CD4-positive, alpha-beta T cell treated with Interleukin-21 for 1 hour (primary cell): ENCODE measurements at places on chromosomes 2 and 18.

GRCh38 chr18:55461848-55462247 lies 126.1 kb downstream of the TCF4 start:
- DNase-seq: no peak

- DNase-seq: peak; percentile 45
Measured at GRCh38 chr2:169828141-169828811, 1.0 kb downstream of the UBR3 start.

DNA sequence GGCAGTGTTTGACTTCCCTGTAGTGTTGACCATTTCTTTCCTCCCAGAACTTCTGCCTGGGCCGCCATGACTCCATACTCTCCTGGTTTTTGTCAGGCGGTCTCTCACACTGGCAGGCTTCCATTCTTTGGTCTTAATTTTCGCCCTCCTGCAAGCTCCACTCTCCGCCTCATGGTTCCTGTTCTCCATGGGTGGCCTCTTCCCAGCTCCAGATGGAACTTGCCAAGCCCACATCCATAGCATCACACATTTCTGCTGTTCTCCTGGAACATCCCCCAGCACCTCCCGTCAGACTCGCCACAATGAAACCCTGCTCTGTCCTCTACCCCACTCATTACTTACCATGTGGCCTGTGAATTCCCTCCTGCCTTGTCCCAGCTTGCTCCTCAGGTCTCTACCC lies 896 bp upstream of the AFF3 start:
- DNase-seq: no peak

DNA sequence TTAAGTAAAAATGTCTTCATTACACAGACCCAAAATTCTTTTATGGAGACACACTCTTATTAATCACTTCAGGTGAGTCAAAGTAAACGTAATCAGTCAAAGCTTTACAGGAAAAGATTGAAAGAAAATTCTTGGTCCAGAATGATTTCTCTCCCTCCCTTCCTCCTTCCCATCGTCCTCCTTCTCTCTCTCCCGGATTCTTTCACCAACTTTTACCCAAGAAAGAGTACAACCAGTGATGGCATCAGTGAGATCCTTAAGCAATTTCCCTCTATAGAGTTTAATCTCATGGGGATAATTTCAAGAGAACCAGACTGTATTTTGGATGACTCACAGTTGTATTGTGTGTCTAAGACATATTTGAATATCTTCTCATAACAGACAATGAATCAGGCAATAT lies 258.1 kb downstream of the ALK start:
- DNase-seq: no peak

DNA sequence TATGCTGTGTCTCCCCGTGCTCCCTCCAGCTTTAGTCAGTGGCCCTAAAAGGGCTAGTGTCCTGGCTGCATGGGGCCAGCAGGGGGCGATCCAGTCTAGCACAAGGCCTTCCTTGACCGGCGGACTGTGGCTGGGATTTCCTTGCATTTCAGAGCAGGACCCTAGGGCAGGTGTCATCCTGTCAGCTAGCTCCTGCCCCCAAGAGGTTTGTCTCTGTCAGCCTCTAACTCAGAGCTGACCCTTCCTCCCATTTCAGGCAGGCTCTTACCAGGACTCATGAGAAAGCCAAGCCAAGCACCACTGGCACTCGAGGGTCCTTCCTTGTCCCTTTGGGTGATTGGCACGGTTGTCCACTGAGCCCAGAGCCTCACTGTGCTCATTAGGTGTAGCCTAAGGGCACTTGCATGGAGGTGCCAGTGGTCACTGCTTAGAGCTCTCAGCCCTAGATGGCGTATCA lies 140.3 kb downstream of the RPIA start:
- peak; percentile 10 for DNase-seq

DNA sequence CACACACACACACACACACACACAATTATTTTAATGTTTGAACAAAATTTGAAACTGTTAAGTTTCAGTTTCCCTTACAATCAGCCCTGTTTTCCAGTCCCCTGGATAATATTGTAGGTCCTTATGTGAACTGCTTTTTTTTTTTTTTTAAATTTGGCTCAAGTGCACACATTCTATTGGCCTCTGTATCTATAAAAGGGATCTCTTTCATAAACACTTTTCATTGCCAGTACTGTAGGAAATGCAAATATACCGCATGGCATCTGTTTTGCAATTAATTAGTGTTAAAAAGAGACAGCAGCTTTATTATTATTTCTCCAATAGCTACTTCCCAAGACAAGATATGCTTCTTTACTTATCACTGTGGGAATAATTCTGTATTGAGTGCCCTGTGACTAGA lies 738.7 kb downstream of the EPHA4 start:
- no peak for DNase-seq

- DNase-seq: no peak
Measured at GRCh38 chr2:186542002-186542401, 47.9 kb upstream of the ITGAV start.

GRCh38 chr2:3692375-3692774 lies 11.0 kb upstream of the DCDC2C start:
- no peak for DNase-seq
